ENCODE measurements at places on chromosomes 7 and 10.

DNA sequence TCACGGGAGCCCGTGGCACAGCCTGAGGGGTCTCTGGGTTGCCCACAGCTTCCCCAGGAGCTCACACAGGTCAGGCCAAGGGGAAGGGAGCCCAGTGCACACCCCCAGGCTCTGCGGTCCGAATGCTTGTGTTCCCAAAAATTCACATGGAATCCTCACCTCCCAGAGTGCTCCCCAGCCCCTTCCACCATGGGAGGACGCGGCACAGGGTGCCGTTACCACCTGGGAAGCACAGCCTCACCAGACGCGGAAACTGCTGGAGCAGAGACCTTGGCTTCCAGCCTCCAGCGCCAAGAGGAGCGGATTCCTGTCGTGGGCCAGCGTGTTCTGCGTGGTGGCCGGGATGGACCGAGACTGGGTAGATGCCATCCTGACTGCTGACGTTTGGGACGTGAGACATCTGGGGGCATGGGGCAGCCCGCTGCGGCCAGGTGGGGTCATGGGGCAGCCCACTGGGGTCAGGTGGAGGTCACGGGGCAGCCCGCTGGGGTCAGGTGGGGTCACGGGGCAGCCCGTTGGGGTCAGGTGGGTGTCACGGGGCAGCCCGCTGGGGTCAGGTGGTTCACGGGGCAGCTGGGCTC lies 149.4 kb downstream of the WDR37 start:
- no peak for DNase-seq

- no peak for DNase-seq
These were observed 455 bp downstream of the CUL2 start for GRCh38 chr10:35089611-35090161.

GRCh38 chr10:19659920-19660655 lies 156.1 kb upstream of the PLXDC2 start:
- no peak for DNase-seq

DNA sequence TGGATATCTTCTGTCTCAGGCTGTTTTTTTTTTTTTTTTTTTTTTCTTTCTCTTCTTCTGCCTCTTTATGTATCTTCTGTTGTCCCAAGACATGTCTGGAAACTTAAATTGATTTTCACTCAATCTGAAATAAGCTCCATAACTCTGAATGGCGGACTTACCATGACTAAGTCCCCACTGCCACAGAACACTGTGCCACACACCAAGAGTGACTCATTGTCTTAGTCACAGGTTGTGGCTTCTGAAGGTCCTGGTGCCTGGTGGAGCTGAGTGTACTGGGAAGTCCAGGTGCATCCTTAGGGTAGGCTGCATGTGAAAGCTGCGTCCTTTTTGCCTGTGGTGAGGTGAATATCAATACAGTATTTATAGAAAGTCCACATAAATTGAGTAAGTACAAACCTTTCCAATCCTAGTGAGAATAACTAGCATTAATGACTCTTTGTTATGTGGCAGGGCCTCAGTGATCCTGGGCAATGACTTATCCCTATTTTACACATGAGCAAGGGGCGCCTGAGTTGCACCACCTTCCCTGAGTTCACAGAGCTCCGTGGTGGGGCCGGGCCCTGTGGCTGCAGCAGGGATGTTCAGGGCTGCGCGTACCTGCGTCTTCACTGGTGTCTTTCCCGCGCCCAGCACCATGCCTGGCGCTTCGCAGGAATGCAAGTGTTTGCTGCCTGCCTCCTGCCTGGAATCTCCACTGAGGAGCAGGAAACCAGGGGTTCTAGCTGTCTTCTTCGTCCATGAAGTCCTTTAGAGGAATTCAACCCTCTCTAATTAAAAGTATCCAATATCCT lies 4.3 kb downstream of the PFKP start:
- no peak for DNase-seq

GRCh38 chr10:106439366-106439765 lies 725.1 kb downstream of the SORCS1 start:
- no peak for DNase-seq

DNA sequence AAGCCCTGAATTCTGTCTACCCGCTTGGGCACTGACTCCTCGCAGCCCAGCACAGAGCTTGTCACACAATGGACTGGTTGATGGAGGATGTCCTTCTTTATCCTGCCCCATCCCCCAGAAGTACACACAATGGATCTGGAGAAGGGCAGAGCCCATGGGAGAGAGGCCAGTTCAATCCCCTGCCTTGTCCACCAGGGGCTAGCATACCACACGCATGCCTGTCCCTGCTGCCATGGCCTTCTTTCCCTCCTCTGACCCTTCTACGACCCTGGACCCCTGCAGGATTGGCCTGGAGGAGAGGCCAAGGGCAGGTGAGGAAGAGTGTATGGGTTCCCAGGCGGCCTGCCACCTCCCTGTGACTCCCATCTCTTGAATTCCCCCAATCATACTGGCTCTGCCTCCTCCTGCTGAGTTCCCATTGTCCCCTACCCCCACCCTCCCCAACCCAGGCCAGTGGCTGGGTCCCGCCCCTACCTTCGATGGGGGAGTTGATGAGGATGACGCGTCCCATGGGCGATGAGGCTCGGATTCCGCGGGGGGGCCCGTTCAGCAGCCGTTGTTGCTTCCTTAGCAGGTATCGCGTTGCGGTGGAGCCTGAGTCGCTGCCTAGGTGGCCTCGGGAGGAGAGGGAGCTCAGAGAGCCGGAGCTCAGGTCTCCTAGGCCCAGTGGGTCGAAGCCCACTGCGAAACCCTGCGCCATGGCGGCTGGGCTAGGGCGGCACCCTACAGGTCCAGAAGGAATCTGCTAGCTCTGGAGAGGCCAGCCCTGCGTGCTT lies 1.2 kb downstream of the PDZD7 start:
- no peak for DNase-seq

DNA sequence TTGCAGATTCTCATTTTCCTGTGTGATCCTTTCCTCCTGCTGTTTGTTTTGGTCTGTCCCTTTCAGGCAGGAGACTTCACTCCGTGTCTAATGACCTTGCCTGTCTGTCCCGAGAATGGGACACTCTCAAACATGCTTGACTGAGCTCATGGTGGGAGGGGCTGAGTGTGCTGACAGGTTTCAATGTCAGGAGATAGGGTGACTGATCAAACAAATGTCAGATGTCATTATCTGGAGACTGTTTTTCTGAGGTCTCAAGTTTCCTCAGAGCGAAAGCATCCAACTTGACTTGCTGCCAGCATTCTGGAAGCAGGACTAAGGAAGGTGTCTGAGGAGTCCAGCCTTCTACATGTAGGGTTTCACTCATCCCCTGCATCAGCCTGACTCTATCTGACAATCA lies 228.8 kb upstream of the KIAA1217 start:
- DNase-seq, result no peak

DNA sequence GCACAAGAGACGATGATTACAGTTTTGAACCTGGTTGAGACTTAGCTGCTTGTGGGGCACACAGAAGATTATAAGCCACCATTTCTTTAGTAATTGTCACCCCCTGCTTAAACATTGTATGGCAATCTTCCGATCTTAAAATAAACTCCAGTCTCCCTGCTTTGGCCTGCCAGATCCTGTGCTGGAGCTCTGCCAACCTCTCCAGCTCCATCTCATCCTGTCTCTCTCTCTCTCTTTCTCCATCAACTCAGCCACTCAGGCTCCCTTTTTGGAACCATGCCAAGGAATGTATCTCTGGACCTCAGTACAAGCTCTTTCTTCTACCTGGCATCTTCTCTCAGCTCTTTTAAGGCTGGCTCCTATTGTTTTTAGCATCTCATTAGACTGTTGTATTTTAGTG lies 1053.2 kb downstream of the REEP3 start:
- no peak for DNase-seq

DNA sequence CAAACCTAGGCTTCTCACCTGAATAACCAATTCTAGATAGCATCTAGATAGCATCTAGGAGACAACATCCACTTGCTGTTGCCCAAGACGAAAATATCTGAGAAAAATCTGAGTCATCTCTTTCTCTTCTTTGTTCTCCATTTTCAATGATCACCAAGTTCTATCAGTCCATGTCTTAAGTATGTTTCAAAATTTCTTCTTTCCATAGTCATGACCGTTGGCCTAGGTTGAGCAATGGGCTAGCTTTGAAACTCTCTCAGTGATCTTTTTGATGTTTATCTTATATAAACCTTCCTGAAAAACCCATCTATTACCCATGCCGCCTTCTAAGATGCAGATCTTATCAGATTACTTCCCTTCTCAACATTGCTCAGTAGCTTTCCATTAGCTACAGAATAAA lies 23.4 kb upstream of the CASD1 start:
- no peak for DNase-seq

DNA sequence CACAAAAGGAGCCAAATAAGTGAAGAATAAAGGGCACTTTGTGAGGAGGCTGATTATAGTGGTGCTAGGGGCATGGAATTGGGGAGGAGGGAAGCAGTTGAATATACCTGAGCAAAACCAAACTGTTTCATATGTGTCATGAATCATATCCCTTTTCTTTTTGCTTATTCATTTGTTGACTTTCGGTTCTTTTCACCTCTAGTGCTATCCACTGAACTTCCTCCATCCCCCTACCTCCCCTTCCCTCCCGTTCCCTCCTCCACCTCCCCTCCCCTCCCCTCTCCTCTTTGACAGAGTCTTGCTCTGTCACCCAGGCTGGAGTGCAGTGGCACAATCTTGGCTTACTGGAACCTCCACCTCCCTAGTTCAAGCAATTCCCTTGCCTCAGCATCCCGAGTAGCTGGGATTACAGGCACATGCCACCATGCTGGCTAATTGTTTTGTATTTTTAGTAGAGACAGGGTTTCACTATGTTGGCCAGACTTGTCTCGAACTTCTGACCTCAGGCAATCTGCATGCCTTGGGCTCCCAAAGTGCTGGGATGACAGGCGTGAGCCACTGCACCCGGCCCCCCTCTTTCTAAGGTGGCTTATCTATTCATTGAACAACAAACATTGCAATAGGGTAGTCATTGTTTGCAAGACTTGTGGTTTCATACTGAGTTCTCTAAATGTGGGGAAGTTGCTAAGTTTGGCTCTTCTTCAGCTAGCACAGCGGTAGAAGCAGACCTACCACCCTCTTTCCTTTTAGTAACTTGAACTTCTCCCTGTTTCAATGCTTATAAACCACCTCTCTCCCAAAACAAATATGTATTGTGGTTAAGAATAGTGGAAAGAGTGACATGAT lies 150.4 kb upstream of the PRPS1L1 start:
- no peak for DNase-seq

- no peak for DNase-seq
These were observed 57.4 kb downstream of the MKLN1 start for GRCh38 chr7:131385039-131385605.

GRCh38 chr7:151113344-151114150 lies 27.3 kb downstream of the AGAP3 start:
- DNase-seq, result no peak

GRCh38 chr10:94316560-94316959 lies 46.2 kb downstream of the NOC3L start:
- DNase-seq, result no peak

GRCh38 chr10:7657552-7657951 lies 9.2 kb downstream of the ITIH5 start:
- DNase-seq, result no peak

GRCh38 chr7:87570178-87570577 lies 30.5 kb downstream of the ABCB1 start:
- no peak for DNase-seq

DNA sequence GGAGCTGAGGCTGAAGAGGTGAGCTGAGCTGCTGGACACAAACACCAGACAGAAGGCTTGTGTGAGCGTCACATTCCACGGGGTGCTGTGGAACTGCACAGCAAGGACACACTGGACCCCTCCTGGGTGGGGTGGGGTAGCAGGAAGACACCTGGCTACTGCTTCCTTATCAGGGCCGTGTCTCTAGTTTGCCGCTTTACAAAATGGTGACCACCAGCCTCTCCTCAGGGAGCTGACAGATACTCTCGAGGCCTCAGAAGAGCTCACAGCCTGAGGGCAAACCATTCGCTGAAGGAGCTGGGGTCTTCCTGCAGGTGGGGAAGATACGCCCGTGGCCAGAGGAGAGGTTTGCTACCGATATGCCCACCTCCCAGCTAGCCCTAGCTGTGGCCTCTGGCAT lies 461.9 kb downstream of the PLXNA4 start:
- DNase-seq, result no peak

DNA sequence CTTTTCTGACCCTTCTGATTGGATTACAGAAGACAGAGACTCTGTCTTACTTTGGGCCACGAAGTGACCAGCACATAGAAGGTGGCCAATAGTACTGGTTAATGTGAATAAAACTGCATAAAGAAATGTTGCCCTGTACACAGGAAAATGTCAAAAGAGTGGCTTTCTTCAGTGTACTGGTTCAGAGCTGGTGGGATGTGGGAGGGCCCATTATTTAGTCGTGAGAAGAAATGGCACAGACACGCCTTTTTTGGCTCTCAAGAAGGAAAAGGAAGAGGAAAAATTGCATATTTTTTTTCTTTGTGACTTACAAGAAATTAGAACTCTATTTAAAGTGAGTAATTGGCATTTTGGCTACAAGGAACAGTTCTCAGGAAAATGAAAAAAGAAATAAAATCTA lies 129.7 kb downstream of the DGKI start:
- no peak for DNase-seq

DNA sequence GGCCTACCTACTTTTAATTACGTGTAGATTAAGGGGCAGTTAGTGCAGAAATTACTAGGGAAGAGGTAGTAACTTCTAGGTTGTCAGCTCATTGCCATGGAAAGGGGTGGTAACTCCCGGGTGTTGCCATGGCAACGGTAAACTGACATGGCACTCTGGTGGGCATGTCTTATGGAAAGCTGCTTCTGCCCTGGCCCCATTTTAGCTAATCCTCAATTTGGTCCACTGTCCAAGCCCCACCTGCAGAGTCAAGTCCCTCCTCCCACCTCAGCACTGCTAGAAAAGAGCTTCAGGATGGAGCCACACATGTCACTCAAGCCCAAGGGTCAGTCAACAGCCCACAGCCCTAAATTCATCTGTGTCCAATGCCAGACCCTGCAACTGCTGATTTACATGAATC lies 7.5 kb upstream of the ZKSCAN1 start:
- no peak for DNase-seq

GRCh38 chr10:88672041-88672440 lies 7.8 kb downstream of the LIPF start:
- DNase-seq, result no peak

GRCh38 chr7:141003172-141004065 lies 11.3 kb downstream of the MRPS33 start:
- no peak for DNase-seq

DNA sequence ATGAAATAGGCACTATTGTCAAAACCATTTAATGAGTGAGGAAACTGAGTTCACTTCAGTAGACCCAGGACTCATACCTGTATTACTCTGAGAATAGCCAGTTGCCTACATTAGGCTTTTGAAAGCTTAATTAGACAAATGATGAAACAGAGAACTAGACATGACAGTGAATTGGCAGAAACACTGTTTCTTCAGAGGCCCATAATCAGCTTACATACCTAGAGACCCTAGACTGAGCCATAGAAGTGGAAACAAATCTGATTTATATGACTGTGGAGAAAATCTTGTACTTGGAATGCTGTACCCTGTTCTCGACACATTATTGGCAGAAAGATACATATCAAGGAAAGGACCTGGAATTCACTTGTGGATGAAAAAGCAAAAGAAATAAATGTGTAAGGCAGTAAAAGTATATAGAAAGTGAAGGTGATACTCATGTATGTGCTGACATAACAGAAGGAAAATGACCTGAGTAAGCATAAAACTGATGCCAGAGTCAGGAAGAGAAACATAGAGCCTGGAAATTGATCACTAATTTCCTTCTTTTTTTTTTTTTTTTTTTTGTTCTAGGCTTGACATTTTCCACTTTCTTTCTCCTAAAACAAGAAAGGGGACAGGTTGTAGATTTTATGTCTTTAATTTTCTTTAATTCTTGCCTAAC lies 251.5 kb downstream of the BICC1 start:
- DNase-seq, result no peak

- no peak for DNase-seq
These were observed 702 bp upstream of the AOAH start for GRCh38 chr7:36724996-36725395.

- no peak for DNase-seq
These were observed 215.7 kb downstream of the USP6NL start for GRCh38 chr10:11395581-11396310.
